ENCODE measurements at places on chromosomes 5 and 9.

- DNase-seq = no peak
Measured at GRCh38 chr9:109907810-109908458, 127.9 kb downstream of the PALM2AKAP2 start.

GRCh38 chr9:4292781-4293180 is 7.1 kb downstream of the GLIS3 start:
- DNase-seq = no peak

- DNase-seq = no peak
Measured at GRCh38 chr9:33329117-33329563, 38.8 kb downstream of the NFX1 start.

DNA sequence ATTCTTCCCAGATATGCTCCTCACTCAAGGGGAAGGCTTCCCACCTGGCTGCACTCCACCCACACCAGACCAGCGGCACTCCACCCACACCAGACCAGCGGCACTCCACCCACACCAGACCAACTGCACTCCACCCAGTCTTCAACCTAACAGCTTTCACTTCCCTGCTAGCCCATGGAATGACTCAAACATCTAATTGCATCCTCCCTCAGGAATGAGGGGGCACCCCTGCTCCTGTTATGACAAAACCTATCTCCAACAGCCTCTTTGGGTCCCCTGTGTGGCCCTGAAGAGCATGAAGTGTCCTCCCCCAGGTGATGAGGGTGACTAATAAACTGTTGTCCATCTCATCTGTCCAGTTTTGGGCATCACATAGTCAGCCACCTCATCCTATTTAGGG is 556.6 kb upstream of the TUSC1 start:
- no peak for DNase-seq

DNA sequence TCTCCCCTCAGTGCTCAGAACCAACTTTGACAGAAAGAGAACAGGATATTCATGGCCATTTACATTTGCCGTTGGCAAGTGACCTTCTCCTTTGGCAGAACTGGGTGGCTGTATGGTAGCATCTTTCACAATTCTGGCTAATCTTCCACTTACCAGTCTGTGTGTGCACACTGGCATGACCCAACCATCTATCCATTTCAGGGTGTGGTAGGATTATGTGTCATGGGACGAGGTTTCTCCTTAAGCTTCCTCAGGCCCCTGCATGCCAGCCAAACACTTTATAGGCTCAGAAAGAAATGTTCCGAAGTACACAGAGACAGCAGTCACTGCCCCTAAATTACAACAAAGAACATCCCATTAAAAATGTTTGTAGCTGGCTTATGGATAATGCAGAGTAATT is 497.1 kb downstream of the NFIB start:
- DNase-seq = no peak

GRCh38 chr5:107518190-107518589 is 152.5 kb downstream of the EFNA5 start:
- no peak for DNase-seq

DNA sequence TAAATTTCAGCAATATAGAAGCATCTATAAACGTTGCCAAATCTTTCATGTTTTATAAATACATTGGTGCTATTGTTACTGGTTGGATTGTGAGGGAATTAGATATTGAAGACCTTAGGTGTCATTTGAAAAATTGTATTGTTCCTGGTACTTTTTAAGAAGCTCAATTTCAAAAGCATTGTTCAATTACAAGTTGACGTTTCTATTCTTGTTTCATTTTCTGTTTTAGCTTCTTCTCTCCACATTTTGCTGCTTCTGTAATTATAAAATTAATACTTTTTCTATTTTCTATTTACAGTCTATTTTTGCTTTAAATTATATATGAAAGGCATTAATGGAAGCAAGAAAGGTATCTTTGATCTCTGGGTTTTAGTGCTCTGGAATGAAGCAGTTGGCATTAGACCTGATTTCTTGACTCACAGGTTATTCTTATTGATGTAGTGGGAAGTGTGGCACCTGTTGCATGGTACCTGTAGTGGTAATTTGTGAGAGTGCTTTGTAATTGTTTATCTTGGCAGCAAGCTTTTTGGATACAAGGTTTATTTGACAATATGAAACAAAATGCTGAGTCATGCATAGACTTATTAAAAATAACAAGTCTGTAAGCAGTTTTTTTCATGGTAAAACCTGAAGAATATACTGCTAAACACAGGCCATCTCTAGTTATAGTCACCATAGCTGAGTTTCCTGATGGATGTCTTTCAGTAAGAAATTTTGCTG is 13.2 kb downstream of the MACIR start:
- DNase-seq = no peak
